NCI-H2029 (cell line): ENCODE measurements at places on chromosomes 11 and 22.

DNA sequence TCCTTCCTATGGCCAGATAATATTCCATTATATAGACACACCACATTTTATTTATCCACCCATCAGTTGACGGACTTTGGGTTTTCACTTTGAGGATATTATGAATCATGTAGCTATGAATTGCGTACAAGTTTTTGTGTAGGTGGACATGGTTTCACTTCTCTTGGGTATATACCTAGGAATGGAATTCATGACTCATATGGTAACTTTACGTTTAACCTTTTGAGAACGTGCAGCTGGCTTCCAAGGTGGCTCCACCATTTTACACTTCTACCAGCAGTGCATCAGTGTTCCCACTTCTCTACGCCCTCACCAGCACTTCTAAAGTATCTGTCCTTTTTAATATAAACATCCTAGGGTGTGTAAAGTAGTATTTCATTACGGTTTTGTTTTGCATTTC lies 112.0 kb downstream of the PLEKHA7 start:
- DNase-seq: no peak

GRCh38 chr11:92272651-92273050 lies 48.0 kb downstream of the FAT3 start:
- DNase-seq: no peak

DNA sequence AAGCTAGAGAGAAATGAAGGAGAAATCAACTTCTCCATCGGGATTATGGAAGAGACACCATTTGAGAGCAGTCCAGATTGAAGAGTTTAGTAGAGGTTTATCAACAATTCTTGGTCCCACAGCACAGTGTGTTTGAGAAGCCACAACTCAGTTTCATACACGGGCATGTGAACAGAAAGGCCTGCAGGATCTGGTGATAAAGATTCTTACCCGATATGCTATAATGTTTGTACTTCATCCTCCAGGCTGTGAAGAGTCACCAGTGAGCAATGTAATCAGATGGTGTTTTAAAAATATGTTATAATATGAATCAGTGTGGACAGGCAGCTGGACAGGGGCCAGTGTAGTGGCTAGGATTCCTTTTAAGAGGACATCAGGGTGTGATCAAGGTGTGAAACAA lies 29.7 kb upstream of the VWA5A start:
- DNase-seq: no peak

DNA sequence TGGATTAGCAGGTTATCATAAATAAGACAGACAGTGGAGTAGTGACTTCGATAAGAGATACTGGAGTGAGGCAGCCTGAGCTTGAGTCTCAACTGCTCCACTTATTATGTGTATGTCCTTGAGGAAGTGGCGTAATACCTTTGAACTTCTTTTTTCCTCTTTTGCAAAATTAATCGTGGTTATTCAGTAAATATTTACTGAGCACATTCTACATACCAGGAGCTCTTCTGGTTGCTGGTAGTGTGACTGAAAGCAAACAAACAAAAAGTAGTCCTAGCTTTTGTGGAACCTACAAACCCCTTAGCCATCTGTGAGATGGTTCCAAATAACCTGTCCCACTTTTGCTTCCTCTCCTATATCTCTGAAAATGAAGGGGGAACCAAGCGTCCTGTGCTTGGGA lies 125.6 kb upstream of the ASPHD2 start:
- DNase-seq: no peak

- DNase-seq: no peak
Measured at GRCh38 chr11:33695051-33695566, 5.5 kb downstream of the C11orf91 start.

- no peak for DNase-seq
Measured at GRCh38 chr11:32902089-32902665, 9.6 kb downstream of the QSER1 start.
